ENCODE measurements at places on chromosomes 1 and 21.
A peak's percentile ranks its signal among the peaks of the same experiment; 100 is the strongest.

- peak; percentile 67 for DNase-seq
Measured at GRCh38 chr21:42524341-42525028, 10.8 kb downstream of the SLC37A1 start.

- peak; percentile 80 for DNase-seq
Measured at GRCh38 chr1:58652651-58653184, 47.1 kb downstream of the MYSM1 start.

DNA sequence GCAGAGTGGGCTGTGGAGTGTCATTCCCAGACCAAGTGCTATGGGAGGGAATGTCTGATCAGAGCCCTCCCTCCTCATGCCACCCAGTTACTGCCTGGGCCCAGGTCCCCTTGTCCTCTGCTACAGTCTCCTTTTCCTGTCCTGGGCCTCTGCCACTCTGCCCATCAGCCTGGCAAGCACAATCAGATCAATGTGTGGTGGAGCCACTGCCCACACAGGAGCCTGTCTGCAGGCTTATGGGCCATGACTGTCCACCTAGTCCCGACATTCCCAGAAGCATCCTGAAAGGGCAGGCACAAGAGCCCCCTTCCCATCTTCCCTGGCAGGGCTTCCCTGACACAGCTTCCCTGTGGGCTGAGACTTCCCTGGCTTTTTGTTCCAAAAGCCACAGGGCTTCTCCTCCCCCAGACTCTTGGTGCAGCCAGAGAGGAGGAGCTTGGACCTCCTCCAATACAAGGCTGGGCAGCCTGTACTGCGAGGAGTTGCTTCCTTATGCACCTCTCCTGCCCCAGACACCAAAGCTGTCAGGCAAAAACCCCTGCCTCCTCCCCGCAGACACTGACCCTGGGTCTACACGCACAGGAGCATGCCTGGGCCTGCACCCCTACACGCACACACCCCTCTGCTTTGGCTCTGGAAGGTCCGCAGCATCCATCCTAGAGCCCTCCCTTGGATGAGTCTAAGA, 29.2 kb upstream of the CNTN2 start:
- DNase-seq: no peak

DNA sequence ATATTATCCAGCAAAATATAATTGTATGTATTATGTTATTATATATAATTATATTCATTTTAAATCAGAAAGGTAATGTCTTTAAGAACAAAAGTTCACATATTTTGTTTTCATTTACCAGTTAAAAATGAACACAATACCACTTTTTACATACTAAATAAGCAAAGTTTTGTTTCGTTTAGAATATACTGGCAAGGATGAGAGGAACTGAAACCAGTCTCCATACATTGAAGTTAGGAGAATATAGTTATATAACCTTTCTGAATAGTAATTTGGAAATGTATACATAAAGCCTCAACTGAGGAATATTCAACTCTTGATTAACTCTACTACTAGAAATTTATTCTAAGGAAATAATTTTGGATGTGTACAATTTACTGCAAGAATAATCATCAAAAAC, 110.5 kb downstream of the ZNF644 start:
- DNase-seq: no peak

All from activated CD8-positive, alpha-beta T cell treated with anti-CD3 and anti-CD28 coated beads, Interleukin-2, amount 10 ng/mL, durations not matched to agents 7 days and 5 days (primary cell).